ENCODE measurements at places on chromosomes 16 and 17.

DNA sequence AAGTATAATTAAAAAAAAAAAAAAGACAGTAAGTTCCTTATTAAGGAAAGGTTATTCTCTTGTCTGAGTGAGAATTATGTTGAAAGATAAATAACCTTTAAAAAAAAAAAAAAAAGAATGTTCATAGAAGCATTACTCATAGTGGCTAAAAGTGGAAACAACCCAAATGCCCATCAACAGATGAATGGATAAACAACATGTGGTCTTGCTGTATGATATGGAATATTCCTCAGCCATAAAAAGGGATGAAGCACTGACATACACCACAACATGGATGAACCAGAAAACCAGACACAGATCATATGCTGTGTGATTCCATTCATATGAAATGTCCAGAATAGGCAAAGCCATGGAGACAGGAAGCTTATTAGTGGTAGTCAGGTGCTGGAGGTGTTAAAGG, 9.2 kb upstream of the CCNF start:
- no peak for DNase-seq

- no peak for DNase-seq
These were observed 71.8 kb downstream of the LMF1 start for GRCh38 chr16:898761-899682.

- no peak for DNase-seq
These were observed 28.3 kb upstream of the TENT4B start for GRCh38 chr16:50124769-50125168.

DNA sequence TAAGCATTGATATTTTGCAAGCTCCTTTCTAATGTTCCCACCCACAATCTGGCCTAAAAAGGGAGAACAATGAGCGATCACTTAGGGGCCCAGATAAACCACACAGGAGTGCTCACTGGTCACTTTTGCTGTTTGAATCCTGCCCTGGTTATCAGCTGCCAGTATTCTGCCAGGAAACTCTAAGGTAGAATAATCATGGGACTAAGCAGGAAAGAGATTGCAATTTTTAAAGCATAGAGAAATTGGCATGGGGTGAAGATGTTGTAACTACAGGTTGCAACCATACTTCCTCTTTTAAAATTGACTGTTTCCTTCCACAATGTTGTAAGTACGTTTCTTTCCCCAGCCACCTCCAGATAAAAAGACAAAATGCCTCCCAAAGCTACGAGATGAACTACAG, 251.2 kb upstream of the CDH11 start:
- no peak for DNase-seq

DNA sequence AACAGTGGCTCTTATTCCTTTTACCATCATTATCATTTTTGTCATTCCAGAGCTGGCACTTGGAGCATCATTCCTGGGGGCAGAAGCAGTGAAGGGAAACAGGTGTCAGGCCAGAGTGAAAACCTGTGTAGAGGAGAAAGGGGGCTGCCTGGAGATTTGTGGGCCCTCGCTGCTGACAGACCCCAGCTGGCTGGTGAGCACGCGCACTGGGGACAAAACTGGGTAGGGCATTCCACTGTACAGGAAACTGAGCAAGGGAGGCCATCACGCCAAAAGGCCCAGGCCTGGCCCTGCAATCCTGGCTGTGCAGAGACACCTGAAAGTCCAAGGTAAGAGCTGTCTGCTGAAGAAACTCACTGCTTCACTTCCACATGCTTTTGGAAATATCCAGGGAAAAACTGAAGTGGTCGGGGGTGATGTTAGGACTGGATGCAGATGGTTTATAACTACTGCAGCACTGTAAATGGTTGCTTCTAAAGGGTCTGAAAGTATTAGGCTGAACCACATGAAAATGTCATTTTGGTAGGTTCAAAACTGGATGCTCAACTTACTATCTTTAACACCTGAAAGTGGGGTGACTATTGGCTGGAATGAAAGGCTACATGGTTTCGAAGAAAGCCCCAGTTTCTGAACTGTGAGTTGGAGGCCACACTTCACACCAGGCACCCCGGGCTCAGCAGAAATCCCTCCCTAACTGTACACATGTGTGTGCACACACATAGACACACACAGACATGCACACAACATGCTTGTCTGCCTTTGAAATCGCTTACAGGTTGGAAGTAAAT, 225.0 kb downstream of the C16orf78 start:
- DNase-seq = no peak

GRCh38 chr17:68972119-68972704, 17.0 kb upstream of the ABCA8 start:
- no peak for DNase-seq

DNA sequence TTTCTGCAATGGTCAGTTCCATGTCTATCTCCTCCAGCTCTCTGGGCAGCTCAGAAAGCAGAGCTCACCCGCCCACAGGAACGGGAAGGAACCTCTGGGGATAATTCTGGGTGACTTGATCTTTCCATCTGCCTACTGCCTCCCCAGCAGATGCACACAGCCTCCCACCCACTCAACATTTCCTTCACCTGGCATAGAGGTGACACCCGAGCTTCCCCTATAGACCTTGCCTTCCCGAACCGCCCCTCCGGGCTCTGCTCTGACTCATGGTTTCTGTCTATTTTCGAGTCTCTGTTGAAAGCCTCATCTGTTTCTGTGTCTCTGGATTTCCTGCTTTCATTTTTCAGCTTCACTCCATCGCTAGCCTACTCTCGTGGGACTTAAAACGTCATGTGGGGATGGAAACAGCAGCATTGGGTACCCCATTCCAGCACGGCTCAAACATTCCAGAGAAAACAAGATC, 11.4 kb downstream of the GGA3 start:
- peak; percentile 65 for DNase-seq

- DNase-seq = no peak
These were observed 67.5 kb downstream of the SEC14L1 start for GRCh38 chr17:77208217-77208808.

GRCh38 chr16:66598111-66598510, 6.4 kb upstream of the CMTM3 start:
- no peak for DNase-seq

GRCh38 chr16:78183437-78184237, 84.2 kb downstream of the WWOX start:
- no peak for DNase-seq

GRCh38 chr16:57533431-57534336, 2.7 kb downstream of the CCDC102A start:
- no peak for DNase-seq

DNA sequence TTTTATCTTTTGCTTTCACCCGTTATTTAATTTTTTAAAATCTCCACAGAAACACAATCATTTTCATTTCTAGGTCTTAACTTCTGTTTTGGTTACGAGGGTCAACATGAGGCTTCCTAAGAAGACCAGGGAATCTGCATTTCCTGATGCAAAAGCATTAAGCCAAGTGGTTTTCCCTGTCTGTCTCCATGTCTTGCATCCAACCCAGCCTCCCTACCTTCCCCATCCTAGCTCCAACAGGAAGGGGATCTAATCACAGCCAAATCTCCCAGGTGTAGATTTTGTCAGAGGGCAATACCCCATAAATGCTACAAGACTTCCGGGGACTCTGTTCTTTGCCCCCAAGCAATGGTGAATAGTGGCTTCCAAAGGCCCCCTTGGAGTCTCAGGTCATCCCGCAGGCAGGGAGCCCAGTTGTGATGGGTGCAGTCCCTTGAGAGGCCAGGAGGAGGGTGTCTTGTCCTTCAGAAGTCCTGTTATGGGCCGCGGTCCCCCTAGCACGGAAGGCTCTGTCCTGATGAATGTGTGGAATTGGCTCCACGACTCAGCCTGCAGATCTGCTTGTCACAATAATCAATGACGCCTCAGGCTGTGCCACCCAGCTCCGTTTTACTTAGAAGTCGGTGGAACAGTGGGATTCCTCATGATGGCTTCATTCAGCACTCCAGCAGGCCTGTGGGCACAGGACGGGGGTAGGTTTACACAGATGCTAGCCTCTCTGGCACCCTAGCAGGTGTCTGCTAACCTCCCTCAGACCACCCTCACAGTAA, 141.1 kb downstream of the RGS9 start:
- DNase-seq = peak; percentile 16

DNA sequence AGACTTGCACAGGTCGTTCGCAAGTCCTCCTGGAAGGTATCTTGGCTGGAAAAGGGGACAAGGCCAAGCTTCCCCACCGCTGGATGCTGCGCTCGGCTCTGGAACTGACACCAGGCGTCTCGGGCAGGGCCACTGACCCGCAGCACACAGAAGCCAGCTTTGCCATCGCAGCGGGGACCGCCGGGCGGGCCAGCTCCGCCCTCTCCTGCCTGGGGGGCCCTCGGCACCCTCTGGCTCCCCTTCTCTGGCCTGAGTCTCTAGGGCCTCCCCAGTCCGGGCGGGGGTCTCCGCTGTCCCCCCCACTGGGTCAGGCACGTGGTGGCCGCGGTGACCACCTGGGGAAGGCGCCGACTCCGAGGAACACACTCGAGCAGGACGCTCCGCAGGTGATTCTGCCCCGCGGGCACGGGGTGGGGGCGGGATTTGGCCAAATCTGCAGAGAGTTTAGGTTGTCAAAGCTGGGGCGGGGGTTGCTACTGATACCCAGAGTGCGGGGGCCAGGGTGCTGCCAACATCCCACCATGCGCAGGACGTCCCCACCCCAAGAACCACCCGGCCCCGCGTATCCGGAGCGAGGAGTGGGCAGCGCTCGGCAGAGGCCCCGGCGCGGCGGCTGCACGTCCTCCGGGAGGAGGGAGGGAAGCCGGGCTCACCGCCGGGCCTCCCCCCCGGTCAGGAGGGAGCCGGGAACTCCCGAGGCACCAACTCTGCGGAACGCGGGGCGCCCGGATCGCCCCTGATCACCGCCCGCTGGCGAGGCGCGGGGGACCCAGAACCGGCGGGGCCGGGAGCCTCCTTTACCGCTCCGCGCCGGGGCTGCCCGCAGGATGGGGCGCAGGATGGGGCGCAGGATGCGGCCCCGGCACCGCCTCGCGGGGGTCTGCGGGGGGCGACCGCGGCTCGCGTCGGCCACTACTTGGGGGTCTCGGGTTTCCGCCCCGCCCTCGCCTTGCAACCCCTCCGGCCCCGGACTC, 744 bp upstream of the METRNL start:
- DNase-seq = no peak

DNA sequence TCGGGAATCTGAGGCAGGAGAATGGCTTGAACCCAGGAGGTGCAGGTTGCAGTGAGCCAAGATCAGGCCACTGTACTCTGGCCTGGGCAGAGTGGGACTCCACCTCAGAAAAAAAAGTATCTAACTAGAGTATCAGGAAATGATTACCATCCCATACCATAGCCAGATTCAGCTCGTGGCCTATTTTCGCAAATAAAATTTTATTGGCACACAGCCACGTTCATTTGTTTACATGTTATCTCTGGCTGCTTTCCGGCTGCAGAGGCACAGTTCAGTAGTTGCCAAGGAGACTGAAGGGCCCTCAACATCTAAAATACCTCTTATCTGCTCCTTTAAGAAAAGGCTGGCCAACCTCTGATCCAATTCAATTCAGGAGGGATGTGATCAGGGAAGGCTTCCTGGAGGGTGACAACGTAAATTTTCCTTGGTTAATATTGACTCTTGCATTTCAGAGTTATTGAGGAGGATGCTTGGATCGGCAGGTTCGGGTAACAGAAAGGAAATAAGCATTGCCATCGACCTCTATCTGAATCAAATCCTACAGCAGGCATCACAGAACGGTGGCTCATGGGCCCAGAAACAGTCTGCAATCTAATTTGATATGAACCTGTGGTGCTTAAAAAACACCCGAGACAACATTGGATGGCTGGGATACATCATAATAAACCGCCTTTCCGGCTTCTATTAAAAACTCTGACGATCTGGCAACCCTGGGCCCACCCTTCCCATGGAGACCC, 73.8 kb downstream of the XYLT1 start:
- no peak for DNase-seq

- no peak for DNase-seq
These were observed 46.7 kb downstream of the HAPSTR1 start for GRCh38 chr16:9138021-9138680.

DNA sequence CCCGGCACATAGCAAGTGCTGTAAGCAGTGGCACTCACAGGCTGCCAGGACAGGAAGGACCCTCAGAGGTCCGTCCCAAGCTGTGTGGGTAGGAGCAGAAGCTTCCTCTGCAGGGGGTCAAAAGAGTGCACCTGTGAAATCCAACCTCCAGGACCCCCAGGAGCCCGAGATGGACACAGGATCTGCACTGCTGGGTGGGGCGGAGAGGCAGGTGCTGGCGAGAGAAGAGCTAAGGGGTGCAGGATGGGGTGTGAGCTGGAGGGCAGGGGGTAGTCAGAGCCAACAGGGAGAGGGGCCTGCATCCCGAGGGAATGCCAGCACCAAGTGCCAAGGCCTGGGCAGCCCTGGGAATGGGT, 650 bp upstream of the AANAT start:
- DNase-seq = no peak

DNA sequence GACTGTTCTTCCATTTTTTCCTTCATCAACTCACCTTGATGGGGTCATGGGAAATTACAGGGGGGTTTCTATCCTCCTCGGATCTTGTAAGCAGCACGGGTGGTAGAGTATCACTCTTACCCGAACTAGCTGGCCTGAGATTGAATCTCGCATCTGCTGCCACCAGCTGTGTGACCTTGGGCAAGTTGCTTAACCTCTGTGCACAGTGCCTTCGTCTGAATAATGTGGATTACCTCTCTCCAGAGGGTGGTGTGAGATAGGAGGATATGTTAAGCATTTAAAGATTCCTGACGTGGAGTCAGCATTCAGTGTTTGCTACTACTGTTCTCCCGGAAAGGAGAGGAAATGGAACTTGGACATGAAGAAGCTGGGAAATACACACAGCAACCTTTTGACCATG, 24.4 kb downstream of the LASP1 start:
- DNase-seq = no peak

DNA sequence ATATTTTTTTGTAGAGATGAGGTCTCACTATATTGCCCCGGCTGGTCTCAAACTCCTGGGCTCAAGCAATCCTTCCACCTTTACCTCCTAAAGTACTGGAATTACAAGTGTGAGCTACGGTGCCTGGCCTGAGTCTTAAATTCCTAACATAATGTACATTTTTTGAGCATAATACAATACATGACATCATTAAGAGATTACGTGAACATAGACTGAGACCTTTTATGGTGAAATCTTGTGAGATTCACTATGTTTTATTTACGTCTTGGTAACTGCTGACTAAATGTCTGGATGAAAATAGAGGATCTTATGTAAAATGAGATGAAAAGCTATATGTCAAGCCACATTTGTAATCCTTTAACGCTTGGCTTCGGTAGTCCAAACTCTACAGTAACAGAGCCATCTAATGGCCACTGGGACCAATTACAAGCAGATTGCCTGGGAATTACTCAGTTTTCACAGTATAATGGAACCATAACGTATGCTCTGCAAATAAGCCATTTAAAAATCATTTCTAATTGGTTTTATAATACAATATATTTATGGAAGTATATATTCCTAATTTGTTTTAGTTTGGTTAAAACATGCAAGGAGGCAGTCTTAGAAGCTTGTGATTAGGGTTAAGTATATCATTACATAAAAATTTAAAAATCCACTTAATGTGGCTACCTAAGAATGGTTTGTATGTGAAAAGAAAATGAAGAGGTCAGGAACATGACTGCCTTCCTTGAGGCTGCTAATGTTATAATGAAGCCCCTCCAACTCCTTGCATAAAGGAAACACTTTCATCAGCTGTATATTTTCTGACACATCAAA, 8.1 kb upstream of the EFCAB13 start:
- no peak for DNase-seq
